AG08395 (cell line): ENCODE measurements at places on chromosomes 16 and 17.
A peak's percentile ranks its signal among the peaks of the same experiment; 100 is the strongest.

DNA sequence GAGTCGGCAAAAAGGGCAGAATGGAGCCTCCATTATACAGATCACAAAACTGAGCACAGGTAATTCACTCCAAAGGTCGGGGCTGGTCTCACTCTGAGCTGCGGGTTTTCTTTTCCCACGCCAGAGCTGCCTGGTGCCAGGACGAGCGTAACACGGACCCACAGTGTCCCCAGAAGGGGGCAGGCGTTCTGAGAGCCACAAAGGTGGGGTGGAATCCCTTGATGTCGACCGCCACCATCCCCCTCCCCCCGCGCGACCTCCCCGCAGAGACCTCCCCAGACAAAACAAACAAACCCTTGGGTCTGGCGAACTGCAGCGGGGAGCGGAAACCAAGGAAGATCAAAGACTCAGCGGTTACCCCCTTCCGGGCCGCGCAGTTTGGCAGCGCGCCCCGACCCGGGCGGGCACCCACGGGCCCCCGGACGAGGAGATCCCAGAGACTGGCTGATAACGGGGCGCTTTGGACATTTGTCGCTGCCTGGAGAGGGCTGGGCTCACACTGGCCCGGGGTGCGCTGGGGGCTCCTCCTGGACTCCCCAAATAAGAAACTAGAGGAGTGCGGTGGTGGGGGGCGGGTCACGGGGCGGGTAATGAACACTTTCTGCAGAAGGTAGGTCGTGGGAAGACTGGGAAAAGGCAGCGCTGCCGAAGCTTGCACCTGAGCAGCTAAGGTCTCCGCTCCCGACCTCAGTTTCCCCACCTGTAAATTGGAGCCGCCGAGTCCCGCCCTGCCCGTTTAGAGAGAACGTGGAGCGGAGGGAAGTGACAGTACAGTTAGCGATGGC is 664 bp upstream of the NKD1 start:
- no peak for DNase-seq

DNA sequence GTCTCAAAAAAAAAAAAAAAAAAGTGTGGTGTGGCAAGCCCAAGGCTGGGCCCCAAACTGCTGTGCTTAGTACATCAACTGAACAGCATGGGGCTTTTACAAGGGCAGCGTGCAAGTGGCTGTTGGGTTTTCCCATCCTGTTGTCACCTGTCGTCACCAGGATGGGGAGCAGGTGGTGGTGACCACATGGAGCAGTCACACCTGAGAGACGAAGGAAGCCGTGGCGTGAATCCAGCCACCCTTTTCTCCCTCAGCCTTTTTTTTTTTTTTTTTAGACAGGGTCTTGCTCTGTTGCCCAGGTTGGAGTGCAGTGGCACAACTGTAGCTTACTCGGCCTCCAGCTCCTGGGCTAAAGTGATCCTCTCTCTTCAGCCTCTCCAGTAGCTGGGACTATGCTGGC is 4.1 kb upstream of the MRPL58 start:
- no peak for DNase-seq

GRCh38 chr16:66840883-66841282 is 3.3 kb upstream of the CA7 start:
- no peak for DNase-seq

- no peak for DNase-seq
Measured at GRCh38 chr17:39702901-39703893, 3.3 kb downstream of the ERBB2 start.

- no peak for DNase-seq
Measured at GRCh38 chr16:57949013-57949412, 21.9 kb downstream of the CNGB1 start.

GRCh38 chr16:11328172-11329070 is 16.8 kb upstream of the RMI2 start:
- DNase-seq: peak; percentile 92

DNA sequence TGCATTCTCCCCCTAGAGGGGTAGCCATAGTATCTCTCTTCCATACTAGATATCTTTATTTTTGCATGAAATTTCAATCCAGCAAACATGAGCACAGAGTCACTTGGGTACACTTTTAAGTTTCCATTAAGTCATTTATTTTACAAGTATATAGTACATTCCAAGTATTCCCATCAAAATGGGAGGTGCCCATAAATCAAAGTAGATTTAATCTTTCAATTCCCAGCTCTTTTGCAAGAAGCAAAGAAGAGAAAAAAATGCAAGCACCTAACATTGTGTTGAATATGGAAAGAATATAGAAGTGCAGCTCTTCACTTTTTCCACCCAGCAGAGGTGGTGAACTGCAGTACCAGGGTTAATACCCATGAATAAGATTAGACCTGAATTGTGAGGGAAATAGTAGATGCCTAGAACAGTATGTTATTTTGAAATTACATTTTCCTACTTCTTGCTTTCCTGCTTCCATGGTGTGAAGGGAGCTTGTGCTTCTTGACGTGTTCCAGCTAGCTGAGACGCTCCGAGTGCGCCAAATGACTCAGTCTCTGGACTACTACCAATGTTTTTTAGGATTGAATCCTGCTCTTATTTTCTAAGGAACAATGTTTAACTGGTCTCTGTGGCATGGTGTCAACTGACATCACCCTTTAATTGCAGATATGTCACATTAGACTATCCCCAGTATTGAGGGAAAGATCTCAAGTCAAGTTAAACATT is 151.1 kb upstream of the MAF start:
- no peak for DNase-seq

DNA sequence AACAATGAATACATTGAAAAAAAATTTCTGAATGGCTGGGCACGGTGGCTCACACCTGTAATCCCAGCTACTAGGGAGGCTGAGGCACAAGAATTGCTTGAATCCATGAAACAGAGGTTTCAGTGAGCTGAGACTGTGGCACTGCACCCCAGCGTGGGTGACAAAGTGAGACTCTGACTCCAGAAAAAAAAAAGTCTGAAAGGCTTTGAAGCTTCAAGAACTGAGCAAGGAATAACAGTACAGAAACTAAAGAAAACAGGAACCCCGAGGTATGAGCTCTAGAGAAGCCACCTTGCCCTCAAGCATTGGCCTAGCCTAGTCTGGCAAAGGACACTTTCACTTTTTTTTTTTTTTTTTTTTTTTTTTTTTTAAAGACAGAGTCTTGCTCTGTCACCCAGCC is 45.0 kb downstream of the TEX2 start:
- DNase-seq: no peak

GRCh38 chr16:83732536-83732935 is 75.2 kb upstream of the HSBP1 start:
- DNase-seq: no peak

- no peak for DNase-seq
Measured at GRCh38 chr16:8644211-8645140, 23.0 kb downstream of the METTL22 start.

DNA sequence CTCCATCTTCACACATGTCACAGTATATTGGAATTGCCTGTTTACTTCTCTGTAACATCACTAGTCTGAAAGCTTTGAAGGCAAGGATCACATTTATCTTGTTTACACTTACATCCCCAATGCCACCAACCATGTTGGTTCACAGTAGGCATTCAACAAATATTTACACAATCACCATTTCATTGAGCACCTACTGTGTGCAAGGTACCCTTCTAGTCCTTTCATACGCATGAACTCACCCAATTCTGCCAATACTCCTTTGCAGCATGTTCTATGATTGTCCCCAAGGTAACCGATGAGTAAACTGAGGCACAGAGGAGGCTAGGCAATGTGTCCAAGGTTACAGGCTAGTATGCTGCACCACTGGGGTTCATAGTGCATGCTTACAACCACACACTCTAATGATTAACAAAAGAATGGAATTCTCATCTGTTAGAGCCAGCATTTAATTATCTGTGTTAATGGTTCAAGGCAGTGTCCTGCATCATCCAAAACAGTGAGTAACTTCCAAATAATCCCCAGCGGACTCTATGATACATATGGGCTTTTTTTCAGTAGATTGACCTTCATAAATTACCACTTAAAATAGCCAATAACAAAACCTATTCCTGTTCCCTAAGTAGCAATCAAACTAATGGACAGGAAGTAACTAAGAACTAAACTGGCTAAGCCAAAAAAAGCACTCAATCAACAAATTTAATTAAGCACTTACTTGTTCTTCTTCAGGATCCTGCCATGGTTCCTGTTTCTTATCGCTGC is 364.5 kb upstream of the XYLT1 start:
- peak; percentile 27 for DNase-seq

DNA sequence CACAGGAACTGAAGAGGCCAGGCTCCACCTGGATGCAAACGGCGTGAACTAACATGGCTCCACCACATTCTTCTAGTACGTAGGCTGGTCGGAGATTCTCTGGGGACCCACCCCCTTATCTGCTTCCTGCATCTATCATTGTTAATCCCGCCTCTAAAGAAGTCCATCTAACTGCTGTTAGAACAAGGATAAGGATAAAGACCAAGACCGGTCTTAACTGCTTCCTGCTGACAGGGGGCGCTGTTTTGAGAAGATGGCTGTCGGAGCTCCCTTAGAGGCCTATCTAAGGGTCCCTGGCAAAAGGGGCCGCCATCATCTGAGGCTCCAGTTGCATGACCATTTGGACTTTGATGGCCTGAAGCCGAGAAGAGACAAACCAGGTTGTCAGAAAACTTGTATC is 25.8 kb upstream of the TNFSF12 start:
- no peak for DNase-seq

DNA sequence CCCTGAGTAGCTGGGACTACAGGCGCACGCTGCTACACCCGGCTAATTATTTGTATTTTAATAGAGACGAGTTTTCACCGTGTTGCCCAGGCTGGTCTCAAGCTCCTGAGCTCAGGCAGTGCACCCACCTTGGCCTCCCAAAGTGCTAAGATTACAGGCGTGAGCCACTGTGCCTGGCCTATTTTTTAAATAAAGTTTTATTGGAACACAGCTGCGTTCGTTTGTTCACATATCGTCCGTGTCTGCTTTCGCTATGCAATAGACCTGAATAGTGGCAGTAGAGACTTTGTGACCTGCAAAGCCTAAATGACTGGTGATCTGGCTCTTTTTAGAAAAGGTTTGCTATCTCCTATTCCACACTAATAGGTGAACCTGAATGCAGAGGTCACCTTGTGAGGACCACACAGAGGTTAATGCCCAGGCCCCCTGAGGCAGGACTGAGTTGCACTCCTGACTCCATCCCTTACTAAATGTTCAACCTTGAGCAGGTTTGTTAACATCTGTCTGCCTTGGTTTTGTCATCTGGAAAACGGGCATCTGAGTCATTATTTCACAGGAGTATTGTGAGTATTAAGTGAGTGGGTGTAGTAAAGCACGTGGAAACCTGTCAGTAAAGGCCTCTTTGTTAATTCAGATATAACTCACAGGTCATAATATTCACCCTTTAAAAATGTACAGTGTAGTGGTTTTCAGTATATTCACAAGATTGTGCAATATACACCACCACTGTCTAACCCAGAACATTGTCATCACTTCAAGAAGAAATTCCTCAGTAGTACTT is 157.5 kb upstream of the CACNG5 start:
- DNase-seq: peak; percentile 74

DNA sequence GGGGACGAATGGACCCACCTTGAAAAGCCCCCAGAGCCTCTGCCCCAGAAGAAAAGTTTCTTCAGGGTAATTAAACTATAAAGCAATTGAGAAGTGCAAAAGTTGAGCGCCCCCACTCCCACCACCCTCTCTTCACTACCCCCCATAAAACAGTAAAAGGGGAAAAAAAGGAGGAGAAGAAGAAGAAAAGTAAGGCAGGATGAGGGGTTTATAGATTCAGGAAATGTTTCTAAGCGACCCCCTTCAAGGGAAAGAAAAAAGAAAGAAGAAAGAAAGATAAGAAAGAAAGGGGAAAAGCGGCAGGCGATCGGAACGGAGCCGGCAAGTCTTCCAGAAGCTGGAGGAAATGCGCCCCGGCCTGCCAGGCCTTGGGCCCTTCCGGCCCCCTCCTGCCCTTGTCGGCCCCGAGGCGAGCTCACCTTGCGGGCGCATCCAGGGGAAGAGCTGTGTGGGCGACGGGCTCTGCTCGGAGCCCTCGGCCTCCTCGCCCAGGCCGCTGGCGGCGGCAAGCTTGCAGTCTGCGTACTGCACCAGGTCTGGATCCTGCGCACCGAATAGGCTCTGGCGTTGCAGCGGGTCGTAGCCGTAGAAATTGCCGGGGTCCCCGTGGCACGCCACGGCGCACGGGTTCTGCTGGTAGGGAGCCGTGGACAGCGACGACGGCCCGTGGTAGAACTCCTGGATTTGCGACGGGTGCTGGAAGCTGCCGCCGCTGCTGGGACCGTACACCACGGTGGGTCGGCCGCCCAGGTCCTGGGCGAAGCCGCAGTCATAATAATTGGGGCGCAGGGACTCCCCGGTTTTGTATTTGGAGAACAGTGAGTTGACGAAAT is 1.0 kb downstream of the HOXB8 start:
- no peak for DNase-seq

GRCh38 chr17:81059026-81059425 is 24.1 kb downstream of the BAIAP2 start:
- DNase-seq: no peak

DNA sequence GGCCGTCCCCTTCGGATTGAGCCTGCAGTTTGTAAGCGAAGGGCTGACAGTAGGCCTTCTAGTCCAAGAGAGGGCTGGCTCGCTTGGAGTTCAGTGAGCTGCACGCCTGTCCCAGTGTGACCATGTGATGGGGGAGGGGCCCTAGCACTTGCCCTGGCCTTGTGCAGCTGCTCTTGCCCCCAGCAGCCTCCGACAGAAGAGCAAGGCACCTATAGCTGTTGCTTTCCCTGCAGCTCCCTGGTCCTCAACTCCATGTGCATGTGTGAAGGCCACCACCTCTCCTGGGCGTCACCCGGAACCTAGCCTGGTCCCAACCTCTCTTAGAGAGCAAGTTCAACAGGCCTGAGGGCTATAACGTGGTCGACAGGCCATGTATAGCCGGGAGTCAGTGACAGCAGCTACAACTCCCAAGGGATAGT is 5.6 kb downstream of the SPHK1 start:
- no peak for DNase-seq

DNA sequence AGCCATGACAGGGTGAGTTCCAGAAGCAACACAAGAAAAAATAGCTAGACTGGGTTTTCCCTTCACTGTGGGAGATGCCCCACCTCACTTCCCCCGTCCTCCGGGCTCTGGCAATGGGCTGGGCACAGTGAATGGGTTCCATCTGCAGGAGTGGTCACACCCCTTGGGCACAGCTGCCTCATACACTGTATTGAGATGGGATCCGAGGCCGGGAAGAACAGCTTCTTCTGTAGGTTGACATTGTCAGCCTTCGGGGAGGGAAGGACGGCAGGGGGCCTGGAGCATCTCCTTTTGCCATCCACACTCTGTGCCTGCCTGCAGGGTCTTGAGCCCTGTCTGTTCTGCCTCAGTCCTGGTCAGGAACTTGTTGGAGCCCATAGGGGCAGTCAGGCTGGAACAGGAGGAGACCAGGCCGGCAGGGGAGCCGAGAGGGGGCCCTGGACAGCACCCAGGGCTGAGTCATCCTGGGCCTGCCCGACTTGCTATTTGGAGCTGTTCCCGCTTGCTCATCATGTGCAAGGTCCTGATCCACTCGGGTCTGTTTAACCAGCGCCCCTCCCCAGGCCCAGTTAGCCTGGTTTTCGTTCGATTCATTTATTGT is 286.7 kb downstream of the SEC14L1 start:
- peak; percentile 69 for DNase-seq
